ENCODE measurements at places on chromosomes 6 and 20. TPM values are rescaled to one million over a fixed set of nuclear protein-coding genes. Genes with fewer than 3 reads are reported as not detected.

Gene TMEM200A
- 0.37 TPM for total RNA-seq

Gene MYLK2
- not detected for total RNA-seq

Gene KIF25
- total RNA-seq: not detected

Gene EPPIN
- total RNA-seq: not detected

Gene PTGIS
- total RNA-seq: not detected

Gene COX4I2
- total RNA-seq: not detected

Gene HLA-DMA
- total RNA-seq: 558 TPM

Gene CALHM6
- 30.6 TPM for total RNA-seq

Gene DEFB127
- not detected for total RNA-seq

Gene PROCR
- total RNA-seq: 0.57 TPM

Gene PHACTR2
- 13.3 TPM for total RNA-seq

Gene SLC17A2
- total RNA-seq: not detected

Gene GGTLC1
- not detected for total RNA-seq

Gene DLGAP4
- total RNA-seq: 63.6 TPM

Gene TRIM39
- 28.2 TPM for total RNA-seq

Gene OPN5
- not detected for total RNA-seq

Gene RSPO3
- total RNA-seq: not detected

Gene TTBK1
- 0.07 TPM for total RNA-seq

Gene RBPJL
- not detected for total RNA-seq

Gene GSTA4
- 1.0 TPM for total RNA-seq

Gene CDH4
- not detected for total RNA-seq

Gene SPATA25
- 2.9 TPM for total RNA-seq

Gene TNF
- total RNA-seq: 22.6 TPM

Gene OR2H1
- total RNA-seq: not detected

Gene ESR1
- 5.9 TPM for total RNA-seq

Gene CDS2
- 48.6 TPM for total RNA-seq

Gene FOXP4
- 38.7 TPM for total RNA-seq

Gene HAO1
- not detected for total RNA-seq

Gene C20orf141
- total RNA-seq: not detected

Gene MICB
- total RNA-seq: 24.2 TPM
